ENCODE measurements at places on chromosomes 3 and 15.

- no peak for DNase-seq
Observed at GRCh38 chr3:121723485-121723884, 26.1 kb downstream of the GOLGB1 start.

GRCh38 chr3:11037976-11038375 lies 45.4 kb downstream of the SLC6A1 start:
- no peak for DNase-seq

- DNase-seq = no peak
Observed at GRCh38 chr3:39121621-39122020, 14.1 kb downstream of the TTC21A start.

DNA sequence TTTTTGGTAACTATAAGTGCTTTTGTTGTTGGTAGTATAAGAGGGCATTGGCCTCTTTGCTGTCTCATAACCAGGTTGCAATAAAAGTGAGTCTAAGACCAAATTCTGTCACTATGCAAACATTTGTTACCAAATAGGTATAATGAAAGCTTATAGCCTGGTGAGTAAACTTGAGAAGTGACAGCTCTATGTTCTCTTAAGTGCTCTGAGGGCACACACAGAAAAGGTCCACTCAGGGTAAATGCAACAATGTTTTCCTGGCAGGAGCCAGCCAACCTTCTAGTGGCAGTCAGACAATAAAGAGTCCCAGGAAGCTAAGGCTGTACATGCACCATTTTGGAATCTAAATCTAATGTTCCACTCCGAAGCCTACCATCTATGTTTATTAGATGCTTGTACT lies 262.1 kb upstream of the TGFBR2 start:
- no peak for DNase-seq

DNA sequence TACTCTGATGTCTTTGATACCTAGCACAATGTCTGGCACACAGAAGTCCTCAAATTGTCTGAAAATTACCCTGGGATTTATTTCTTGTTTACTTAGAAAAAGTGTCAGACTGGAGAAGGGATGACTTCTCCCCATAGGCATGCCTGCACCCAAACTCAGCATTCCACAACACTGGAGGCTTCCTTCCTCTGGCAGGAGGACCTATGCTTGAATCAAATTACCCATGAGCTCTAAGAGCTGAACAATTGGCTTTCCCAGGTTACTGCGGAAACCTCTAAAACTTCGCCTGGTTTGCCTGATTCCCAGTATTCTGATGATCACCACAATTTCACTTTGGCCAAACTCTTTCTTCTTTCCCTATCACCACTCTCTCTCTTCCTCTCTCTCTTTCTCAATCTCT lies 217.4 kb downstream of the DIPK2A start:
- DNase-seq = peak; percentile 55

- DNase-seq = peak; percentile 73
Observed at GRCh38 chr3:173745952-173746682, 348.6 kb downstream of the NLGN1 start.

DNA sequence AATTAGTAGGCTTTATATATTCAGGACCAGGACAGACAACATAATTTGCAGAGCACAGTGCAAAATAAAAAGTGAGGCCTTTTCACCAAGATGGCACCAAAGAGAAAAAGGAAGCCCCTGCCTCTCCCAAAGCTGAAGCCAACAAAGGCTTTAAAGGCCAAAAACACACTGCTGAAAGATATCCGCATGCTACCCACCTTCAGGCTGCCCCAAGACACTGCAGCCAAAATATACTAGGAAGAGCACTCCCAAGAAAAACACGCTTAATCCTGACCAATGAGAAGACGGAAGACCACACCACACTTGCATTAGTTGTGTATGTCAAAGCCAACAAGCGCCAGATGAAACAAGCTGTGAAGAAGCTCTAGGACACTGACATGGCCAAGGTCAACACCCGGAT lies 38.0 kb downstream of the PIK3CB start:
- no peak for DNase-seq

DNA sequence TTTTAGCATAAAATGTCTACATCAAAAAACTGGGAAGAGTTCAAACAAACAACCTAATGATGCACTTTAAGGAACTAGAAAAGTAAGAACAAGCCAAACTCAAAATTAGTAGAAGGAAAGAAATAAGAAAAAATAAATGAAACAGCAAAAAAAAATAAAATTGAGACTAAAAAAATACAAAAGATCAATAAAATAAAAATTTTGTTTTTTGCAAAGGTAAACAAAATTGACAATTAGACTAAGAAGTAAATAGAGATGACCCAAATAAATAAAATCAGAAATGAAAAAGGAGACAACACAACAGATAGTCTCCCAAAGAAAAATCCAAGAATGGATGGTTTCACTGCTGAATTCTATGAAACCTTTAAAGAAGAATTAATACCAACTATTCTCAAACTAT lies 89.6 kb upstream of the MME start:
- DNase-seq = no peak

GRCh38 chr15:85164841-85165466 lies 183.3 kb downstream of the PDE8A start:
- no peak for DNase-seq

- no peak for DNase-seq
Observed at GRCh38 chr3:125108833-125109535, 53.2 kb upstream of the HEG1 start.

DNA sequence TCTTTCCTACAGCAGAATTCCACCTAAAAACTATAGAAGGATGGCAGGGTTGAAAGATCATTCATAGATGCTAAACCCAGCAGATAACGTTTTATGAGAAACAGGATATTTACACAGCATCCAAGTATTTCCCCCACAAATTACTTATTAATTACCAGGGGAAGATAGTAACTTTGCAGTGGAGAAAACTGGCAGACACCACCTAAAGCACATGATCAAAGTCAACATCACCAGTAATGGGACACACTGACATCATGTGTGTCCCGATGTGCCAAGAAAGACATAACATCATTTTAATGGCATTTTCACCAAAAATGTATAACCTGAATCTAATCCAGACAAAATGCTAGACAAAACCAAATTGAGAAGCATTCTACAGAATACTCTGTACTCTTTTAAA lies 220.4 kb upstream of the THBS1 start:
- DNase-seq = peak; percentile 78

DNA sequence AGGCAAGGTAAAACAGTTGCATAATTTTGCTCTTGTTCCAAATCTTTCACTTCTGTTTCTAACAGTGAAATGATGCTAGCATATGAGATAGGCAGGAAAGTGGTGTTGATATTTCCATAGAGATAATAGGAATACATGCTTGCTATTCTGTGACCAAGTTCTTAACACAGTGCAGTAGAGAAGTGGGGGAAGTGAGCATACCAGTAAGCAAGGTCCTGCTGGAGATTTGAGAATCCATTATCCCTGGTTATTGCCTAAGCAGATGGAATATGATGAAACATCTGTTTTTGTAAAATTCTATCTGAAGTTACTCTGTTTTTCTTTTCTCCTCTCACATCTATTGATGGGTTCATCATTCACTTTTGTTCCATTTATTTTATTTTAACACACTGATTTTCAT lies 28.7 kb downstream of the USP8 start:
- DNase-seq = peak; percentile 40

DNA sequence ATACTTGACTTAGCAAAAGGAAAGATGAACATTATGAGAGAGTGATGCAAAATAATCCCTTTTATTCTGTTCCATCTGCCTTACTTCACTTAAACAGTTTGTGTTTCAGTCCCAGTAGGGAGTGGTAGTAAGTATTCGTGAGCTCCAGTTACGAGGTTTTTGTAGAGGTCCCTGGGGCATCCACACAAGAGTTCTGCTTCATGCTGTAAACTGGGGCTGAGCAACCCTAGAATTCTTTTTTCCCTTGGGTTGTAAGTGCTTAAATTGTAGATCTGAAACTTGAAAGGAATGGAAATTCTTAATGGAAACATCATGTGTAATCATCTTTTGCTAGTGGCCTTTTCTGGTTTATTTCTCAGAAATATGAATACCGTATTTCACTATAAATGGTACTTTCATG lies 79.5 kb downstream of the SEMA6D start:
- DNase-seq = no peak

- DNase-seq = peak; percentile 17
Observed at GRCh38 chr3:194713299-194714136, 27.8 kb downstream of the FAM43A start.

- DNase-seq = peak; percentile 91
Observed at GRCh38 chr3:187738331-187739093, 6.8 kb downstream of the BCL6 start.

- DNase-seq = no peak
Observed at GRCh38 chr3:160061525-160061924, 72.9 kb downstream of the IL12A start.

DNA sequence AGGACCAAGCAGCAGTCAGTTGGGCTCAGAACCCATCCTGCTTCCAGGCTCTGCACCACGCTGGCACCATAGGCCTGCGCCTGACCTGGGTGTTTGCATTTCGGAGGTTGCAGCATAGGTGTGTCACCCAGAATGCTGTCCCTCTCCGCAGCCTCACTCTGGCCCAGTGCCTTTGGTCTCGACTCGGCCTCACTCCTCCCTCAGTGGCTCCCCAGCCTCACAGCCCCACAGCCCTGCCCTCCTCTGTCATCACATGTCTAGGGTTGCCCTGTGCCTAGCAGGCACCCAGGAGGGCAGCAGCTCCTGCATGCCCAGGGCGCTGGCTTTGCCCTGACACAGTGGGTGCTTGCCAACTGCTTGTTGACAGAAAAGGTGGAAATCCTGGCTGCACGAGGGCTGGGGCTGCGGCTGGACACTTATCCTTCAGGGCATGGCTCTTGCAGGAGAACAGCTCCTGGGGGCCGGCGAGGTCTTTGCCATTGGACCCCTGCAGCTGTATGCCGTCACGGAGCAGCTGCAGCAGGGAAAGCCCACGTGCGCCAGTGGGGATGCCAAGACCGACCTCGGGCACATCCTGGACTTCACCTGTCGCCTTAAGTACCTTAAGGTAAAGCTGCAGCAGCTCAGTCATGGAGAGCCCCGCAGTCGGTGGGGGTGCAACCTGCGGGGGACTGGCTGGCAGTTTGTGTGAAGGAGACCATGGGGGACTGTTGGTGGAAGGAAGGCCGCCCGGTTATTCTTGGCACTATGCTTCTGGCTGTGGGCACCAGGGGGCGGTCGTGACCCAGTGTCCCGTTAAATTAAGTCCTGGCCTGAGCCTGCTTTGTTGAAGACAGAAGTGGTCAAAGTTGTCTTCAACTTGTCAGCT lies 16.2 kb downstream of the NISCH start:
- DNase-seq = peak; percentile 24

GRCh38 chr15:88449581-88449980 lies 17.6 kb downstream of the MRPL46 start:
- no peak for DNase-seq

GRCh38 chr3:10312391-10312790 lies 8.5 kb downstream of the SEC13 start:
- no peak for DNase-seq

DNA sequence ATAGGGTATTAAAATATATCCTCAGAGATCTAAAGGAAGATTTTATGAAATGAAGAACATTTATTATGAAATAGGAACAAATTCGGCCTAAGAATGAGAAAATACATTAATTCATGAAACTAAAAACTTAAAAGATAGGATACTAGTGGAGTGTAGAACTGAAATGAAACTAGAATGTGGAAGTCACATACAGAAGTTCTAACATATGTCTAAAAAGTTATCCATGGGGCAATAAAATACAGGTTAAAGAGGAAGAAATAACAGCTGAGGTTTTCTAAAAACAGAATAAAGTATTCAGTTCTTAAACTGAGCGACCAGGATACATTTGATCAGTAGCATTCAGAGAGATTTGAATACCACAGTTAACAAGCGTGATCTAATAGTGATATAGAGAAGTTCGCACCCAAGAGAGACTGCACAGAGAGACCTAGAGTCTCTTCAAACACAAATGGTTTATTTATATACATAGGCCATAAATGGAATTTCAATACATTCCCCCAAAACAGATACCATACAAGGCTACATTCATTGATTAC lies 85.9 kb downstream of the FEZF2 start:
- DNase-seq = no peak

GRCh38 chr15:61301701-61302100 lies 72.6 kb upstream of the RORA start:
- no peak for DNase-seq

DNA sequence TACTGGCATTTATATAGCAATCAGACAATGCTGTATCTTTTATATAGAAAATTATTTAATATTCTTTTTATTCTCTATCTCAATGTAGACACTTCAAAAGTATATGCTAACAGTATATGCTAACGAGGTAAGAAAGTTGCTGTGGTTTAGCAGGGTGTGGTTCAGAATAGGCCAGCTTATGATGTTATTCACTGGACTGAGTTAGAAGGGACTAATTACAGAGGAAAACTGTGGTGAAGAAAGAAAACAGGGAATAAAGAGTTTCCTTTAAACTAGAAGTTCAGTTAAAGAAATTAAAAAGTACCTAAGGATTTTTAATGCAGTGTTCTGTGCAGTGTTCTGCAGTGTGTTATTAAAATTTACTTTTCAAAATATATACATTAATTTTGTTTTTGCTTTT lies 59.4 kb downstream of the MYO9A start:
- DNase-seq = no peak

DNA sequence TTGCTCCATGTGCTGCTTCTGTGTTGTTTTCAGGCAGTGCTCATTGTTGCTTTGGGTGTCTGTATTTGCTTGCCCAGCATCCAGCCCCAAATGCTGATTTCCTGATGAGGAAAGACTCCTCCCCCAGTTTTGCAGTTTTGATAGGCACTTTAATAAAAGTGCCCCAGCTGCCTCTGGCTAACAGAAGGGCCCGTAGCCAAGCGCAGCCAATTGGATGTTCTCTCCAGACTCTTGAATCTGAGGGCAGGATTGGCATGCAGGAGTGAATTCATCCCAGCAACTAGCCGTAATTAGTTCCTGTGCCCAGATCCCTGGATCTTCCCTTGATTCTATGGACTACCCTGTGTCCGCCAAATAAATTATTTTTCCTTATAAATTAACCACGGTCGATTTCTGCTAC lies 14.8 kb upstream of the SEMA5B start:
- DNase-seq = no peak

All from fibroblast of skin of right biceps (primary cell).